Activated naive CD4-positive, alpha-beta T cell treated with Interleukin-2 at 50 U/mL for 16 hours (primary cell): ENCODE measurements at places on chromosomes 7 and 10.

DNA sequence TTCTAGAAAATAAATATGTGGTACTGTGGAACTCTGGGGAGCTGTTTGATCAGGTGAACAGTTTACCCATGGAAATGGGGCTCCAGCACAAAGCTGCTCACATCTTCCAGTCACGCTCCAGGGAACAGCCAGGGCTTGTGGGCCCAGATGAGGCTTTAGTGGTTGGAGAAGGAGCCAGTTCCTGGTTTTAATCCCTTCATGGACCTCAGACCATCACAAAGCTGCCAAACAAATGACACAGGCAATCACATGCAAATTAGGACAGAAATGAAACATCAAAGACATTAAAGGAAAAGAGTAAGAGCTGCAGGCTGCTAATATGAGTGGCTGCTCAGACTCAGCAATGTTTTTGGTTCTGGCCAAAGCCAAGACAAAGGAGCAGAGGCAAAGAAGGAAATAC is 2.2 kb upstream of the ATP6V0E2 start:
- no peak for DNase-seq

DNA sequence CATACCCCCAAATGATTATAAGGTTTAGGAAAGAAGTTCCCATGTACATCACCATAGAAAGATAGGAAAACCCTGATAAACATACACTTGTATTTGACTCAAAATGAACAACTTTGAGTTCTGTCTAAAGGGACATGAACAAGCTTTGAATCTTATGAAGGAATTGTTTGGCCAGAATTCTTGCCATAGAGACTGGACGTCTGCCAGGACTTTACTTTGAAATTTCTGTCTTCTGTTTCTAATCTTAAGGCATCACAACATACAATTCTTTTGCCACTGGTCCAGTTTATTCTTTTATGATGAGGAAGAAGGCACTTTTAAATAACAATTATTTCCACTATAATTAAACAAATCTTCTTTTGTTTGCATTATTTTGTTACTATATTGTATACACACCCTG is 26.2 kb upstream of the CYP26C1 start:
- no peak for DNase-seq

DNA sequence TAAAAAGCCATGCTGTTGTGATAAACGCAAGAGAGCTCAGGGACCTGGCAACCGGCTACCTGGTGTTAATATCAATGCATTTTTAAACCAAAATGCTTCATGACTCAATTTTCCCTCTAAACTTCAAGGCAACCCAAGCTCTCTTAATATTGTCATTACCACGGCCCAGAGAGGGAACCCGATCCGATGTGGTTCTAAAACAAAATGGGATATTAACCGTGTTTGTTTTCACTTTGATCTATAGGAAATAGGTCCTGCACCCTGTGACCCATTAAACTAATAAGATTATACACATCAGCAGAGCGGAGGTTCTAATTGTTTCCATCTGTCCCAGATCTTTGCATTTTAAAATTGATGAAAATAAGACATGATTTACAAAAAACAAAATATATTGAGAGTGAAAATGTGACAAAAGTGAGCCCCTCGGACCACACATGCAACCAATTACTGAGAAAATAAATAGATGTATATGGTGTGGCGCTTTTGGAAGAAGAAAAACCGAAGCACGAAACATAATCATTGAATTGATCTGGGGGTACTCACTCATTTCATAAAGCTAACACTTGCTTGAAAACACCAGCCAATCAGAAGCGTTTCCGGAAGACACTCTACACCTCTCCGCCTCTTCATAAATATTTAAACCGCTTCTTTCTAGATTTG is 290.3 kb upstream of the NFE2L3 start:
- DNase-seq, result no peak

GRCh38 chr10:33661580-33662336 is 327.3 kb upstream of the NRP1 start:
- no peak for DNase-seq

GRCh38 chr7:133036289-133036688 is 45.6 kb downstream of the CHCHD3 start:
- no peak for DNase-seq

- DNase-seq, result no peak
These were observed 107.9 kb downstream of the CYTH3 start for GRCh38 chr7:6164491-6164890.

DNA sequence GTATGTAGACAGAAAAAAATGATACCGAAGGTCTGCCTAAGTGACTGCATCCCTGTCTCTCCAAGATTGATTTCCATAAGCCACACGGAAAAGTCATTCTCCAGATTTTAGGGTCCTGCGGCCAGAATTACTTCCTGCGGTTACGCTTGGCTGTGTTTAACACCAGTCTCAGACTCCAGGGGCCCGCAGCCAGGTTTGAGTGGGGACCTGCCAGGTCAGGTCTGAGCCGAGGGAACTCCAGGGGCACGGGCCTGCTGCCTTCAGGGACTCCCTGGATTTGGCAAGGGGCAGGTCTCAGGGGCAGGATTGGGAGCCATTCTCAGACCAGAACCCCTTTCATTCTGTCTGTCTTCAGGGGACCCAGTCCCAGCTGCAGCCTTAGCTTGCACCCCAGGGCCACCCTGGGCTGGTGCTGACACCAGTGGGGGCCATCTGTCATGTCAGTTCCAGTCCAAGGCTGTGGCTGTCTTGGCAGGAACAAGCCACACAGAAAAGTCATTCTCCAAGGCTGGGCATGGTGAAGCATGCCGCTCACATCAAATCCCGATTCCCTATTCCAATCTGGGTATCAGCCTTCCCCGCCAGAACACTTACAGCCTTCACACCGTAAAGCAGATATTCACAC is 39.0 kb downstream of the TMEM120A start:
- DNase-seq, result no peak

GRCh38 chr10:103457896-103458583 is 660 bp downstream of the CALHM1 start:
- DNase-seq, result no peak

DNA sequence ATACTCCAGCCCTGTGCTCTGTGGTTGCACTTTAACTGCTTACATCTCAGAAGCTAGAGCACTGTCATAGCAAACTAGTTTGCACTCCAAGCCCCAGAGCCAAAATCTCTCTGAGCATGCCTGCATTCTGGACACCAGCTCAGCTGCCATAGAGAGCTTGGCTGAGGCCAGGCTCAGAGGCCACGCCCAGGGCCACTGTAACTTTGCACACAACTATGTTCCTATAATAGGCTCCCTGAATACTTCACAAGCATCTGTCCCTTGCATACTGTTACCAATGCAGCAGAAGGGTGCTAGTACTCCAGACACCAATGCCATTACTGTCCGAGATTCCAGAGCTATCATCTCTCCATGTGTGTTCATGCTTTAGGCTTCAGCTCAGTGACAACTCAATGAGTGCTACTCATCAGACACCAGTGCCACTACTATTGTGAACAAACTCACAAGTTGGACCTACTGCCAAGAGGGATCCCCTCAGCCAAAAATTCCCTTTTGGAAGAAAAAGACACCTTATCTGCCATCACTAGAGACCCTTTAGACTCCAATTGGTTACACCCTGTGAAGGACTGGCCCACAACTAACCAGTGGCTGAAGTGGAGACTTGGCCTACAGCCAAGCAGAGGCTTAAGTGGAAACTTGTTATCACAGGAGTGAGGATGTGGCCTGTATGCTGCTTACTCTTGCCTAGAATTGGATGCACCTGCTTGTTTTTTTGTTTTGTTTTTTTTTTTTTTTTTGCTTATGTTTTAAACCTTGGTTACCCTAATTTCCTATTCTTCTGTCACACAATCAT is 211.6 kb upstream of the MAGI2 start:
- no peak for DNase-seq

- DNase-seq, result no peak
These were observed 12.4 kb upstream of the STRIP2 start for GRCh38 chr7:129421717-129422250.

GRCh38 chr10:116909307-116909706 is 60.0 kb downstream of the ENO4 start:
- DNase-seq, result no peak

DNA sequence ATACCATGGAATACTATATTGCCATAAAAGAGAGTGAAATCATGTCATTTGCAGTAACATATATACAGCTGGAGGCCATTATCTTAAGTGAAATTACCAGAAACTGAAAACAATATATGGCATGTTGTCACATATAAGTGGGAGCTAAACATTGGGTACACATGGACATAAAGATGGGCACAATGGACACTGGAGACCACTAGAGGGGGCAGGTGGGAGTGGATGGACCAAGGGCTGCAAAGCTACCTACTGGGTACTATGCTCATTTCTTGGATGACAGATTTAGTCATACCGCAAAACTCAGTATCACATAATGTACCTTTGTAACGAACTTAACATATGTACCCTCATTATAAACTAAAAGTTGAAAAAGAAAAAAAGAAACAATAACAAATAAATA is 1167.6 kb downstream of the NXPH1 start:
- no peak for DNase-seq

DNA sequence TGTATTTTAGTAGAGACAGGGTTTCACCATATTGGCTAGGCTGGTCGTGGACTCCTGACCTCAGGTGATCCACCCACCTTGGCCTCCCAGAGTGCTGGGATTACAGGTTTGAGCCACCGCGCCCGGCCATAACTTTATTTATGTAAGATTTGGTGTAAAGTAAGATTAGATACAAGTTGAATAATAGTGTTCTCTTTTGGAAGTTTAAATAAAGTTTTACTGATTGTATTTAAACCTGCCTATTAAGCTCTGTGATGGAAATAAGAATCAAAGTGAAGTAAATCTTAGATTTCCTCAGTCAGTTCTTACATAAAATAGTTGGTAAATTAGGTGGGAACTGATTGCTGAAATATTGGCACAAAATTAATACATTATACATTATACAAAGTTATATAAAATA is 86.0 kb downstream of the MKLN1 start:
- DNase-seq, result no peak

GRCh38 chr10:1210667-1211066 is 154.5 kb downstream of the WDR37 start:
- DNase-seq, result no peak

DNA sequence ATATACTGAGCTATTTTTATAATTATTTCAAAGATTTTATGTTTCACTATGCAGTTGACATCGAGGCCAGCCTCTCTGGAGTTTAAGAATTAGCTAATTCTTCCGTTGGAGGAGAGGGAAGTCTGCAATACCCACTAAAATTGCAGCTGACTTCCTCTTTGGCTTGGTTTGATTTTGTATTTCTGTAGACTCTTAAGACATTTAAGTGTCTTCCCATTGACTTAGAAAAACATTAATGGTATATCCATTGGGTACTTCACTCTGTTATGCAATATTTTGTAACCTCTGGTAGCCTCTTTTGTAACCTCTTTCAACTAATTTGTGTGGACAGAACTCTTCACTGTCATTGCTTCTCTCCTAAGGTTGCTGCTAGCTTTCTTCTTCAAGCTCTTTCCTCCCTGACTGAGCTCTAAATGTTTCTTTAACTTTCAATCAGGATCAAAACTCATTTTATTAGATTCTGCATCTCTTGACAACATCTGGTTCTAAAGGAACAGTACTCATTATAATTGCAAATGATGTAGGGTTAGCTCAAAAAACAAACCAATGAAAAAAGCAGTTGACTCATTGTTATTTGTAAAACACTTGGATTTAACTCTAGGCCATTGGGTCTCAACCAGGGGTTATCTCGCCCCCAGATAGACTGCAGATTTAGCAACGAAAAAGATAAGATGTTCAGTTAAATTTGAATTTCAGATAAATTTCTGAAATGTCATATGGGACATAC is 1.7 kb upstream of the ANKRD22 start:
- no peak for DNase-seq

DNA sequence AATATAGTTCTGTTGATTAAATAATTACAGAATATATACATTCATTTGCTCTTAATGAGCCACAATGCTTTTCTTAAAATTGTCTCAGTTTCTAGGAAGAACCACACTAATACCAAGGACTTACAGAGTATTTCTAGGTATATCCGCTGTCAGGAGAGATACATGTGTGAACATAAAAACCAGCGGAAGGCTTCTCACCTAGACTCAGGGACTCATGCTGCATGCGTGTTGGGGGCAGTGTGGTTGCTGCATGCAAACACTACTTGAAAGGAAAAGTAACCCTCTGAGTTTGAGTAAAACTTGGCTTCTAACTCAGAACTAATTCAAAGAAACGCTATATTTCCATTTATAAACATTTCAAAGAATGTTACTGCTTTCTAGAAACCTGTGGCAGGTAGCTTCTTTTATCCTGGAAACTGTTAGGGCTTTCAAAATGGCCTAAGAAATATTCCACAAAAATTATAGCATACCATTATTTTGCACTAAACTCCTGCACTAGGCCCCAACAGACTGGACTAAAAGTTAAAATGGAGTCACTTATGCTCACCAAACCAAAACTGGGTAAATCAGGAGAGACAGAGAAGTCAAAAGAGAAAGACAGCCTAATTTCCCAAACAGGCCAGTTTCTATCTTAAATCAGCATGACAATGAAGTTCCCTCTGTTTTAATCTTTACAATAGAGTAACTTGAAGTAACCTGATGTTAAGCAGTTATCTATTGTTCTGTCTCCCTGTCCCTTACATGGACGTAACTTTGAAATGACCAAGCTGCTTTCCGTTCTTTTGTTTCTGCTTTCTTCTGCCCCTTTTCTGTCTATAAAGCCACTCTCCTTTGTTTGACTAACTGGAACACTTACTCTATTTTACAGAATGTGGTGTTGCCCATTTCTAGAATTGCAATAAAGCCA is 95.2 kb upstream of the FAM133B start:
- DNase-seq, result peak; percentile 72

GRCh38 chr10:44242826-44243225 is 142.1 kb downstream of the CXCL12 start:
- no peak for DNase-seq

DNA sequence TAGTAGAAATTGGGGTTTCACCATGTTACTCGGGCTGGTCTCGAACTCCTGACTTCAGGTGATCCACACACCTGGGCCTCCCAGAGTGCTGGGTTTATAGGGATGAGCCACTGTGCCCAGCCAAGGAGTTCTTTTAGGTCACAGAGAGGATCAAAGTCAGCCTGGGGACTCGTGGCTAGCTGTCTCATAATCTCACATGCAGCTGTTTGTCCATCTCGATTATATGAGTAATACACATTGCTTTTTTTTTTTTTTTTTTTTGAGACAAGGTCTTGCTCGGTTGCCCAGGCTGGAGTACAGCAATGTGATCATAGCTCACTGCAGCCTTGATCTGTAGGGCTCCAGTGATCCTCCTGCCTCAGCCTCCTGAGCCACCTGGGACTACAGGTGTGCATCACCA is 2.2 kb downstream of the IFT22 start:
- no peak for DNase-seq

DNA sequence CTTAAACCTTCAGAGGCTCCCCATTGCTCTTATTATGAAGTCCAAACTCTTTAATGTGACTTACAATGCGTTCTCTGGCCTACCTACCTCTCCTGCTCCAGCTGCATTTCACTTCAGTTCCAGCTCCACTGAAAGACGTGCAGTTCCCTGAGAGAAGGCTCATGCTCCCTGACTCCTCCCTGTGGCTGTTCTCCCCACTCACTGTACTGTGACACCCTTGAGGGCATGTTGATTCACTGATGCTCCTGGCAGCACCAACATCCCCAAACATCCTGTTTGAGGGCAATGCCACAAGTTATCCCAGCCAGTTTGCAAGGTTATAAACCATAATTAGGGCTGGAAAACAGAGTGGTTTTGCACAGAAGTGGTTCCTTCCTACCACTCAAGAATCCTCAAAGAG is 111.2 kb downstream of the LSM5 start:
- DNase-seq, result no peak
